ENCODE measurements at places on chromosomes 4 and X.

DNA sequence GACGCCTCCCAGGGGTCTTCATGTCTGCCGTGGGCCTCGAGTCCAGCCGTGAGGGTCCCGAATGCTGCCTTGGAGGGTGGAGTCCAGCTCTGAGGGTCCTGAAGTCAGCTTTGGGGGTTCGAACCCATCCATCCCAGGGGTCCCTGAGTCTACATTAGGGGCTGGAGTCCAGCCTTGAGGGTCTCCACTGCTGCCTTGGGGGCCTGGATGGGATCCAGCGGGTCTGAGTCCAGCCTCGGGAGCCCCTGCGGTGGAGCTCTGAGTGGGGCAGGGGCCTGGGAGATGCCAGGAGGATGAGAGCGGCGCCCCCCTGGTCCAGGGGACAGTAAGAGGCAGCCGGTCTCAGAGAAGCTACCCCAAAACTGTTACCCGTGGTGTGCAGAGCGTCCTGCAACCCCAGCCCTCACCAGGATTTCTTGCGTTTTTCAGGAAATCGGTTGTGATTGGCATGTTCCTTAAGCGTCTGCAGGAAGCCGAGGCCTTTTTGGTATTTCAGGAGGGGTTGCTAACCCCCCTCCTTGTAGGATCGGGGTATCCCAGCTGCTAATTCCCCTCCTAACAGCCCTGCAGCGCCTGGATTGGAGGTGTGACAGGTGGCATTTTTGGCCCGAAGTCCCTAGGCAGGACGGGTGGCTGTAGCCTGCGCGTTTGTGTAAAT lies 1.7 kb upstream of the GTPBP6 start:
- DNase-seq: no peak

DNA sequence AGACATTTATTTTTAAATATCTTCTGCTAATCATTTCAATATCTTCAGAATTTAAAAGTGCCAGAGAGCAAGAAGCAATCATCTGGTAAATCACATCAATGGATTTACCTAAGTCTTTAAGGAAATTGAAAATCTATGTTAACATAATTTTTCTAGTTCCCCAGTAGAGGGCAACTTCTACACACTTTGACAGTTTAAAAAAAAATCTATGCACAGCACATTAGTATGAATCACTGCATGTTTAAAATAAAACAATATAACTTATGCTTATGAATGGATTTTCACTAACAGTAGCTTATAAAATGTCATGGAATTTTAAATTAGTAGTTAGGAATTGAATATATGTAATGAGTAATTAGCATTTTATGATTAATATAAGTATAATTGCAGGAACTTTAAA lies 126.5 kb downstream of the REELD1 start:
- no peak for DNase-seq

GRCh38 chr4:20552004-20552403 lies 148.3 kb upstream of the PACRGL start:
- DNase-seq: no peak

DNA sequence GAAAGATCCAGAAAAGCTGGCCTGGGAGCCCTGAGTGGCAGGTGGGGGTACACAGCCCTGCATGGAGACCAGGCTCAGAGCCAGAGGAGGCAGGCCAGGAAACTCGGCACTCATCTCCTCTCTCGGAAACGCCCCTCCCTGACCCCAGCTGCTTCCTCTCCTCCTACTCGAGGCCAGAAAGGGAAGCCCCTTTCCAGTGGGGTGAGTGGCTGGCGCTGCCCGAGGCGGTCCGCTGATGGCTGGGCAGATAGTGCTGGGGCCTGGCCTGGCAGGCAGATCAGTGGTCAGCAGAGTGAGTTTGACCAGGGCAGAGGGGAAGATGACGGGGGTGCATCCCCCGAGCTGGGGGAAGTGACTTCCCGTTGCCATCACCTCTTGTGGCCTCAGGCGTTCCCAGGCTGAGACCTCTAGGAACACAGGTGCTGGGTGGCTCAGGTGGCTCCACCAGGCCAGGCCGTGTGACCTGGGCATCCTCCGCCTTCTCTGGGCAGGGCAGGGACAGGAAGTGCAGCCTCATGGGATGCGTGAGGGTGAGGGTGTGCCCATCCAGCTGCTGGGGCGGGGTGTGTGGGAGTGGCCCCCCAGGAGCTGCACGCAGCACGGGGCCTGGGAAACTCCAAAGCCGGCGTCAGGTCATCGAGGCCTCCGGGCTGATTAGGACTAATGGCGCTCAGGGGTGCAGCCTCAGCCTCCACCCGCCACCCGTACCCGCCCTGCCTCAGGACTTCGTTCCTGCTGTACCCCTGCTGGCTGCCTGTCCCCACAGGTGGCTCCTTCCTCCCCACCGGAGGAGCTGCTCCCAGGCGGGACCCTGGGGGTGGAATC lies 5.7 kb downstream of the SH3BP2 start:
- DNase-seq: no peak

GRCh38 chr4:168651374-168651773 lies 154.5 kb downstream of the PALLD start:
- no peak for DNase-seq

GRCh38 chr4:79886021-79886420 lies 187.0 kb downstream of the ANTXR2 start:
- no peak for DNase-seq

GRCh38 chrX:48071064-48071985 lies at the start of gene ZNF630:
Gene ZNF630 (minus strand): TSS chrX:48071640. CDS start chrX:48066886, 4,754 bp downstream.
- DNase-seq: peak; percentile 49

GRCh38 chr4:81482326-81482725 lies 10.6 kb upstream of the RASGEF1B start:
- DNase-seq: no peak

DNA sequence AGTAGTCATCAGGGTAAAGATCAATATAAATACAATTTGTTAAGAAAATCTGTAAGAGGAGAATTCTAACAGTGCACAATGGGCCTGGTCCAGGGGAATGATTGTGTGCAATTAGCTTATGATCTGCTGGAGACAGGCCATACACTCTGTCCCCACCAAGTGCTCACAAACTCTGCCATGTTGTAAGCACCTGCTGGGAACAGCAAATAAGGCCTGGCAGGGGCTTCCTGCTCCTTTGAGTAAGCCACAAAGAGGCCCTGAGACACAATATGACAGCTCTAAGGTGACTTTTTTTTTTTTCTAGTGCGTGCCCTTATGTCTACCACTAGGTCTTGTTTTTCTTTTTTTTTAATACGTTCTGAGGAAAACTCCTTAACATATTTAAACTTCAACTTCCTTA lies 866.3 kb upstream of the PCDH7 start:
- DNase-seq: no peak

GRCh38 chr4:69104719-69105275 lies 8.5 kb downstream of the UGT2B7 start:
- DNase-seq: no peak

DNA sequence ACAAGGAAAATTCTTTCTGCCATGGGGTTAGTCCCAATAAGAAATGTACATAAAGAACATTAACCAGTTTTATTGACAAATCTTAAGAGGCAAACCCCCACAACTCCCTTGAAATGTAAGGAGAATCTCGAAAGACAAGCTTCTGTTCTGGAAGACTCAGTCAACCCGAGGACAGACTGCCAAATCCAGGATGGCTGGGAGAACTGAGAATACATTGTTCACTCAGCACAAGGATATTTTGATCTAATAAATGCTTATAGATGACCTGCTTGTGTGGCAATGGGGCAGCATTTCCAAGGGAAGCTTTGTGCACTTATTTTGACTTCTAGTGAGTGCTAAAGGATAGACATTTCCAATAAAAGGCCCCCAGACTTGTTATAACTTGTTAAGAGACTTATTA lies 280.4 kb downstream of the DHX15 start:
- DNase-seq: no peak

DNA sequence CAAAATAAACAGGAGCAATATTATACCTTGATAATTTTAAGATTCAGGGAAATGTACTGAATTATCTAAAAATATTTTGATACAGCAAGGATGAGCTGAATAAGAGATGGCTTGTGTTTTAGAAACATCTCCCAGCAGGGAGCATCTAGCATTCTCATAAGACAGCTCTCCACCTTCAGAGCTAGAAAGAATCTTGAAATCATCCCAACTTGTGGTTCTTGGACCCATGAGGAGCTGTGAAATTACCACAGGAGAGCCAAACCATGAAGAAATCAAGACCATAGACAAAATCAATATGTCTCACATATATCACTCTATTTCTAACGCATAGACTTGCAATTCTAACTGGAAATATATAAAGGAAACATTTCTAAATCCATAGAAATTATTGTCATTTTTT lies 210.6 kb upstream of the DKK2 start:
- no peak for DNase-seq

GRCh38 chr4:12852338-12853307 lies 631.5 kb downstream of the RAB28 start:
- DNase-seq: no peak

- no peak for DNase-seq
Observed at GRCh38 chr4:90458576-90458975, 331.4 kb downstream of the CCSER1 start.

GRCh38 chrX:77342004-77342403 lies 105.2 kb upstream of the FGF16 start:
- DNase-seq: no peak

- no peak for DNase-seq
Observed at GRCh38 chr4:16032396-16032770, 51.4 kb downstream of the PROM1 start.

GRCh38 chr4:34469516-34469915 lies 1774.8 kb downstream of the ARAP2 start:
- DNase-seq: no peak

DNA sequence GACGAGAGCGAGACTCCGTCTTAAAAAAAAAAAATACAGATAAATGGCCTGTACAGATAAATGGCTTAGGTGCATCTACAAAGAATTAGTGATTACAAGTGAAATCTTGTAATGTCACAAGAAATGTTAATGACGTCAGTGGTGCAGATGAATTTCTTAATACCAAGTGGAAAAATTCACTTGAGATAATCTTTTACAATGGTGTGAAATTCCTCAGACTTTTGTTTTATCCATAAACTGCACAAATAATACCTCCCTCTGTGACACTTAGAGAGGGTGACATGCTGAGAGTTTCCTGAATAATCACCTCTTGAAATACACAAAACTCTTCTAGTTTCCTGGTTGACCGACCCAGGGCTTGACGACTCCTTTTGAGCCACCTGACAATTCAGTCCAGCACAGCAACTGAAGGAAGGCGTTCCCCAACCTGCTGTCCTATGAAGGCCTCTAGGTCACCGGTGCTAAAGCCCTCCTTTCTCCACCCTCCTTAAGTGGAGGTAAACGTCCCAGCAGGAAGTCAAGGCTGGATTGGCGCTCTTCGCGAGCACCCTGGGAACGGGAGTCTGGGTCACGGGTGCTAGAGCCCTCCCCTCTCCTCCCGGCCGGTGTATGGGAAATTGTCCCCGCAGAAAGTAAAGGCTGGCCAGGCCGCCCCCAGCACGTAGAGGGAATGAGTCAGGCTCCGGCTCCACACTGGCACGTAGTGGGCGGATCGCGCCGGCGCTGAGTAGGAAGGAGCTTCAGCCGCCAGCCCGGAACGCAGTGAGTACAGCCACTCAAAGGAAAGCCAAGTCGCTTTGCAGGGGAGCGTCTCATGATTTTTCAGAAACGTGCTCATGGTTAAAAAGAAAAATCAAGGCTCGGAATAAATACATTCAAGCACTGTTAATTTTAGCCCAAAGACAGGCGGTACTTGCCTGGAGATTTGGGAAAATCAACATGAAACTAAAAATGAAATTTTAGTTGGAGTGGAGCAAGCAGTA lies at the start of gene TMEM144:
Gene TMEM144 (plus strand): TSS at position 662 of the 983 bp plus-strand sequence. CDS start 2,182 bp downstream, outside the sequence.
- no peak for DNase-seq

All from CD4-positive, alpha-beta memory T cell (primary cell).